Activated CD4-positive, CD25-positive, alpha-beta regulatory T cell treated with anti-CD3 and anti-CD28 coated beads, Interleukin-2, amount 50 U/mL, for 72 hours (primary cell): ENCODE measurements at places on chromosomes 6 and 20.

GRCh38 chr6:39086711-39087110, 28.3 kb downstream of the SAYSD1 start:
- DNase-seq = no peak

DNA sequence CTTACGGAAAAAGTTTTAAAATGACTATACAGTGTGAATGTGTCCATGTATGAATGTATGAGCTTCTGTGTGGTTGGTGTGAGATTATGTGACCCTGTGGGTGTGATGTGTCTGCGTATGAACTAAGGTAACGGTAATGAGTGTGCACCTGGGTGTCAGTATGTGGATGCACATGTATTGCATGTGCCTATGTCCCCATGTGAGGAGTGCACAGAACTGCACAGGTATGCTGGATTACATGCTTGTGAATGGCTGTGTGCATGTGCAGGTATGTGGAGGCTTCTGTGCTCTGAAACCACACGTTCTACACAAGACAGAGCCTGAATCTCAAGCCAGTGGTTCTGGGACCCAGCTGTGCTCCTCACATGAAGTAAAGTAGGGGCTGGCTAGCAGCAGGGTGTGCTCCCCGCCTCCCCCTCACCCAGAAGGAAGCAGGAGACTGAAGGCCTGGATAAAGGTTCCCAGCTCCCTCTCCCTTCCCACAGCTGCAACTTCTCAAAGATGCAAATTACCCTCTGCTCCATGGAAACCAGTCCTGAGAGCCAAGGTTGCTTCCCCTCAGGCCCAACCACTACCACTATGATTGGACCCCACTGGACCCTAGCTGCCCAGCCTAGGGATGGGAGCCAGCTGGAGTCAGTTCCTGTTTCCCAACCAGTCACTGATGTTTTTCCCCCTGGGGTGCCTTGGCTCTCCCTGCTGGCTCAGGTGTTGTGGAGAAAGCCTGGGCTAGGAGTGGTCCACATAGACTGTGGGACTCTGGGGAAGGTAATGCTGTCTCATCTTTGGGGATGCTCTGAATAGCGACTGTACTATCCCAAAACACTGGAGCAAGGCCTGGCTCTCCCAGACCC, 24.8 kb upstream of the SPDEF start:
- DNase-seq = no peak

GRCh38 chr6:104788400-104788799, 71.3 kb downstream of the HACE1 start:
- DNase-seq = no peak

- DNase-seq = no peak
These were observed 62.4 kb downstream of the AKAP7 start for GRCh38 chr6:131197716-131198115.

GRCh38 chr6:30834646-30835045, 49.7 kb upstream of the DDR1 start:
- DNase-seq = no peak

- DNase-seq = no peak
These were observed 34.5 kb downstream of the NTSR1 start for GRCh38 chr20:62742979-62743776.

DNA sequence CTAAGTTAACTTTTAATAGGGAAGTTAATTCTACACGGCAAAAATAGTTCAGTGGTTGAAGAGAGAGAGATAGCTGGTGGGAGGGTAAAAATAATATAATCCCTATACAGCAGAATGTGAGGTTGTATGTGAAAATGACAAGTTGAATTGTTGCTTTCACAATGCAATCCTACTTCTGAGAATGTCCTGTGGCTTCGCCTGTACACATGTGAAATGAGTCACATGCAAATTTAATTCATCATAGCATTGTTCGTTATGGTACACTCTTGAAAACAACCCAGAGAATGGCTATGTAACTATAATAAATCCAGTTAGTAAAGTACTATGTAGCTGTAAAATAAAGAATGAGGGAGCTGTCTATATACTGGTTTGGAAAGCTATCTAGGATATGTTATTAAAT, 46.0 kb upstream of the HINT3 start:
- no peak for DNase-seq

DNA sequence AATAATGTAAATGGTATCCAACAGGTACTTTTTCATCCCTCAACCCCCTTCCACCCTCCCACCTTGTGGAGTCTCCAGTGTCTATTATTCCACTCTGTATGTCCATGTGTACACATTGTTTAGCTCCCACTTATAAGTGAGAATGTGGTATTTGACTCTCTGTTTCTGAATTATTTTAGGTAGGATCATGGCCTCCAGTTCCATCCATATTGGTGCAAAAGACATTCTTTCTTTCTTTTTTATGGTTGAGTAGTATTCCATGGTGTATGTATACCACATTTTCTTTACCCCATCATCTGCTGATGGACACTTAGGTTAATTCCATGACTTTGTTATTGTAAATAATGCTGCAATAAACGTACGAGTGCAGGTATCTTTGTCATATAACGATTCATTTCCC, 58.2 kb upstream of the PRND start:
- no peak for DNase-seq

DNA sequence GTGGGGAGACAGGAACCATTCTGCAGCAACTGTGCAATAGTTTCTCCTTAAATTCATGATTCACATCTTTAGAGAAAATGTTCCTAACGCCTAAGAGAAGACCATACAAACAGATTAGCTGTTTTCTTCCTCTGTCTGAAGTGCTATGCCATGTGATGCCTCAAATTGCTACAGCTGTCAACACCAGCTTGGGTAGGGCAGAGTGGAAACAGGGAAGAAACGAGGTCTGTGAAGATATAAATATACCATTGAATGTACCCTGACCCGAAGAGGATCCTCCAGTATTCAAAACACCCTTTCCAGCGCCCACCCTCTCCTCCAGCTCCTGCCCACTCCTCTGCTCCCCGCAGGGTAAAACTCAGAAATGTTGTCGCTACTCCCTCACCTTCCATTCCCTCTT, 40.3 kb upstream of the PRND start:
- no peak for DNase-seq

GRCh38 chr6:1481286-1481685, 91.9 kb downstream of the FOXF2 start:
- no peak for DNase-seq

- DNase-seq = no peak
These were observed 462.9 kb downstream of the COL12A1 start for GRCh38 chr6:74742793-74743508.

GRCh38 chr6:41732591-41733359, 2.6 kb downstream of the TFEB start:
- DNase-seq = peak; percentile 50

GRCh38 chr6:96186516-96187195, 170.9 kb downstream of the FUT9 start:
- DNase-seq = no peak

DNA sequence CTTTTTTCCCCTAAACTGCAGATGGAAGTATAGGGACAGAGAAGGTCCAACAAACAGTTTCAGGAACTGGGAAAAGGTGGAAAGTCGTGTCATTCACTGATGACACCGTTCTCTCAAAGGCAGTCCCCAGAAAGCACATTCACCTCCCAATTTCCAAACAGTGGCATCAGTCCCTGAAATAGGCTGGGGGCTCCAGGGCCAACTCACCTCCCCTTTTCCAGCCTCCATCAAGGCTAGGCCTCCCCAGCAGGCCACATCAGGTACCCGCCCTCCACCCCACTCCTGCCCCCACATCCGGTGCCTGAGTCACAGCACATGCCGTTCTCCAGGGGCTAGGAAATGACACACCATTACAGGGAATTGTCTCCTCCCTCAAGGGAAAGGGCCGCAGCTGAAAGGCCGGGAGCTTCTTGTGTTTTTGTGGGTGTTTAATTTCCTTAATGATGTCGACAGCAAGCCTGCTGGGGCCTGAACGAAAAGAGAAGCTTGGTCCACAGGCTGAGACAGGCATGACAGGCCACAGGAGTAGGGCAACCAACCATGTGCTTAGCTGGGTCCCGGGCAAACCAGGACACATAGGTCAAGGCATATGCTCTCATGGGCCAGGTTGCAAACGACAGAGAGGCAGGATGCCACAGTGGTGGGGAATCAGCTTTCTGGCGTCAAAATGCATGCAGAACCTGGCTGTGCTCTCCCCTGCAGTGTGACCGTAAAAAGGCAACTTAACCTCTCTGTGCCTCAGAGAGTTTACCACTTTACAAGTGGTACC, 39.2 kb downstream of the ZMYND8 start:
- peak; percentile 44 for DNase-seq

- no peak for DNase-seq
These were observed 170.2 kb upstream of the CITED2 start for GRCh38 chr6:139544701-139545057.

DNA sequence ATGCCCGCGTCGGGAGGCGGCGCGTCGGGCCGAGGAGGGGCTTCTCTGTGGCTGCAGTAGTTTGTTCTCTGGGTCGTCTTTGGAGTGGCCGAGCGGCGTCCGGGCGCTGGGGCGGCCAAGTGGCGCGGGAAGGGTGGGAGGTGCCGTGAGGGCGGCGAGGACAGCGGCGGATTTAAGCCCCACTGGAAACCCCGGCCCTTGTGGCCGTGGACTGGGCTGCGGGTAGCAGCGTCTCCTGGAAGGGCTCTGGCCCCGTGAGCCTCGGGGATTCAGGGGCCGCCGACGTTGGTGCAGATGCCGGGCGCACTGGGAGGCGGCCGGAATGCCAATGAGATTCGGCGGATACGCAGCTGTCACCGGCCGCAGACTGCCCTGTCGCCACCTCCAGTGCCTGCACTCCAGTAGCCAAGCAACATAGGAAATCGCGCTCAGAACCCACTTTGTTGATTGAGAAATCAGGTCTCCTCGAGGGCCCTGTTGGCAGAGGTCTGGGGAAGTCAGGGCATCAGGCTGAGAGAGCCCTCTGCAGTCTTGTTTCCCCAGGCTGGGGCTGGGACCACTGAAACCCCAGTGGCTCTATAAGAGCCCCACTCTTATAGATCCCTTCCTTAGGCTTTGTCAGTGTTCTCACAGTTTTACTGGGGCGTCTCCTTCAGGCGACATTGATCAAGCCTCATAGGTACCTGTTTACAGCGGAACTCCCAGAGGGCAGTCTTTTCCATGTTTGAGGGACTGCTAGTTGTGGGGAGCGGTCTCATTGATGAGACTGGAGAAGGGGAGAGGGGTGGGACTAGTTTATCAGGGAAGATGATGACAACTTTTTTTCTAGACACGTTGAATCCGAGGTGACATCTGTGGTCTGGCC, 642 bp downstream of the GZF1 start:
- DNase-seq = no peak

DNA sequence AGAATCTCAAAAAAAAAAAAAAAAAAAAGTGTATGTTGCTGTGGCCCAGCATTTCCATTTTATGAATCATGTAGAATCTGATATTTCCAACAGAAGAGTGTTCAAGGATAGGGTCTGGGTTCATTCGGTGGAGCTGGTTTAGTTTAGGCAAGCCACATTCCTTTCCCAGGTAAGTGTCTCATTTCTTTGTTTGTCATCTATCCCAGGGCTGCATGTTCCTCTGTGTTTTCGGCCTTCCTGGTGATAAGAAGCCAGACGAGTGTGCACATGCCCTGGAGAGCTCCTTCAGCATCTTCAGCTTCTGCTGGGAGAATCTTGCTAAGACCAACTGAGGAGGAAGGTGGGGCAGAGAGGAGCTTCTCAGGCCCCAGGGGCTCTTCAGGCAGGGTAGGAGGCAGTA, 38.2 kb downstream of the NFYA start:
- DNase-seq = no peak

DNA sequence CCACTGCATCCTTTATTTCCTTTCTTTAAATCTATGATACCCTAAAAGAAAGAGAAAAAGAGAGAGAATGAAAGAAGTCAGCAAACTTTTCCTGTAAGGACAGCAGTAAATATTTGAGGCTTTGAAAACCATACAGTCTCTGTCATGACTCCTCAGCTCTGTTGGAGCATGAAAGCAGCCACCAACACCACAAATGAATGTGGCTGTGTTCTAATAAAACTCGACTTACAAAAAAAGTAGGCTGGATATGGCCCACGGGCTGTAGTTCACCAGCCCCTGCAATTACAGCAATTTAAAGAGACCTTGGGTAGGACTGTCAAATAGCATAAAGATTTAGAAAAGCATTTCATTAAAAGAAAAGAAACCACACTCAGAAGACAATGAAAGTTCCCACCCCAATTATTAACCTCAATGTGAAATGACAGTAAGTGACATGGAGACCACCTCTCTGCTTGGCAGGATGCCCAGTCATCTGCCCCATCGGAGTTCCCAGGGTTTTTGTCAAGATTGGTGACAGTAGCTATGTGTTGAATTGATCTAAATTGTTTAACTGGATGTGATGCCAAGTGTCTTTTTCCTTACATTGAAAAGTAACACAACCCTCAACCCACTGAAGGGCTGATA, 50.9 kb downstream of the TNFRSF21 start:
- DNase-seq = no peak

GRCh38 chr6:12916006-12916405, 199.4 kb downstream of the PHACTR1 start:
- DNase-seq = no peak

DNA sequence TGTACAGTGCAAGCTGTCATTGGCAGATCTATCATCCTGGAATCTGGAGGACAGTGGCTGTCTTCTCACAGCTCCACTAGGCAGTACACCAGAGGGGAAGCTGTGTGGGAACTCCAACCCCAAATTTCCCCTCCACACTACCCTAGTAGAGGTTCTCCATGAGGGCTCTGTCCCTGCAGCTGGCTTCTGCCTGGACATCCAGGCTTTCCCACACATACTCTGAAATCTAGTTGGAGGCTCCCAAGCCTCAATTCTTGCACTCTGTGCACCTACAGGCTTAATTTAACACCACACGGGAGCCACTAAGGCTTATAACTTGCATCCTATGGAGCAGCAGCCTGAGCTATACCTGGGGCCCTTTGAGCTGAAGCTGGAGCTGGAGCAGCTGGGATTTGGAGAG, 43.0 kb upstream of the TRIM39 start:
- DNase-seq = no peak

DNA sequence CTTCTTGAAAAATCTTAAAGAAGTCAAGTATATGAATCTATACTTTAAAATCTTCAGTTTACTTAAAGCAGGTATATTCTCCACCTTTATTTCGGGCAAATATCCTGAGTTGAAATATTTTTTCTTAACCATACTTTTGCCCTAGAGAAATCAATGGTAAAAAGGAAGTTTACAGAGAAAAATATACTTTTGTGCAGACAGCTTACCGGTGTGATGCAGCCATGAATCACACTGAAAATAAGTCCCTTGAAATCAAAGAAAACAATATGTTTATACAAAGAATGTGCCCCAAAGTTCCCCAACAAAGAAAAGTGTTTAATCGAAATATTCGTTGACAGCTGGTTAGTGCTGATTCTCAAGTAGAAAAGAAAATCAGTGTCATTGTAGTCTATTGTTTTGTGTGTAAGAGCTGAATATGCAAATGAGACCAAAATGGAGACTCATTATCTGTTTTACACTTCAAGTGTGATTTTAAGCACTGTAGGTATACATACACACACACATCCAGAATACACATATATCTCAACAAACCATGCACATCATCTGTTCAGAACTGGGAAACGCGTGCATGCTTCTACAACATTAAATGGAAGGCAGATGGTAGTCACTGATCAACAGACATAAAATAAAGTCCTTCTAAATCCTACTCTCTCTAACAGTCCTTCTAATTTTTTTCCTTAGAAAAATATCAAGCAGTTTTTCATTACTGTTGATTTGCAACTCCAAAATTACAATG, 73.3 kb downstream of the BTBD9 start:
- DNase-seq = no peak

- no peak for DNase-seq
These were observed 2.9 kb downstream of the SPAG4 start for GRCh38 chr20:35618263-35619131.
